ENCODE measurements at places on chromosomes 7 and 10.

DNA sequence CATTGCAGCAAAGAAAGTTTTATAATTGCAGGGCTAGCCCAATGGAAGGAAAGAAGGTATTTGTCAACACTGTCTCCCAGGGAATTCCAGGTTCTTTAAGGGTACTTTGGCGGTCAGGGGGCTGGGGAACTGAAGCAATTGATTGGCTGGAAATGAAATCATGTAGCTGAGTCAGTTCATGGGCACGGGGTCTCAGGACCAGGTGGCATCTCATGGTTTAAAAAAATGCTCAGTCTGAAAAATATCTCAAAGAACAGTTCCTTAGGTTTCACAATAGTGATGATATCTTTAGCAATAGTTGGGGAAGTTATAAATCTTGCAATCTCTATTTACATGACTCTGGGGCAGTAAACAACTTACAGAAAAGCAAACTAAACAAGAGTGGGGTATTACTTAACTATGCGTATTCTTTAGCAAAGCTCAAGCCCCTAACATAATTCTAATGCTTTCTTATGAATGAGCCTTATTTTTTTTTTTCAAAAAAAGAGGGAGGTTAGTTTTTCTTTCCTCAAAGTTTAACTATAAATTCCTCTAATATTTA, 376.9 kb upstream of the NRG3 start:
- DNase-seq: no peak

- DNase-seq: no peak
These were observed 102.5 kb downstream of the ACTR3B start for GRCh38 chr7:152862006-152862405.

DNA sequence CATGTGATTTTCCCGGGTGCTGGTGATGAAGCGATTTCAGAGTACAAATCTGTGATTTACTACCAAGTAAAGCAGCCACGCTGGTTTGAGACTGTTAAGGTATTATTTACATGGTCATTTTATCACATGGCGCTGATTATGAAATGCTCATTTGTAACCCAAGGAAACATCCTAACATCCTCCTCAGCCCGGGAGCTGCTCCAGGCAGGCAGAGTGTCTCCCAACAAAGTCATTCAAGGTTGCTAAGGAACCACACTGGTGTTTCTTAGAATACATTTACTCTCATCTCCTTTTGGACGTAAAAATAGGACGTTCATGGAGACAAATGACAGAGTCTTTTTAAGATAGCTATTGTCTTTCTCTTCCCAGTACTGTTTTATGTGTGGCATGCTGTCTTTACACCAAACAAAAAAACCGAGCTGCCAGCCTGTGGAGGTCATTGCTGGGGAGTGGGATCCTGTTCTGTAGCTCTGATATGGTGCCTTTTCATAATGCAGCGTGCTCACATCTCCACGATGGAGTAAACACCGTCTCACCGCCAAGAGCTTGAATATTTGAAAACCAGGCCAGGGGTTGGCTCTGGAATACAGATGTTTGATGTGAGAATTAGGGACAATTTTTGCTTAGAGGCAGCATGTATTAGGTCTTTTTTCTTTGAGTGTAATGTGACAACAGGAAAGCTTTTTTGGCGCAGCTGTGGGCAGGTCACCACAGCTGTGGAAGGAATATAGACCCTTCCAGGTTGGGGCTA, 119.6 kb downstream of the DOCK1 start:
- no peak for DNase-seq

GRCh38 chr7:37462138-37462537, 13.5 kb upstream of the ELMO1 start:
- no peak for DNase-seq

DNA sequence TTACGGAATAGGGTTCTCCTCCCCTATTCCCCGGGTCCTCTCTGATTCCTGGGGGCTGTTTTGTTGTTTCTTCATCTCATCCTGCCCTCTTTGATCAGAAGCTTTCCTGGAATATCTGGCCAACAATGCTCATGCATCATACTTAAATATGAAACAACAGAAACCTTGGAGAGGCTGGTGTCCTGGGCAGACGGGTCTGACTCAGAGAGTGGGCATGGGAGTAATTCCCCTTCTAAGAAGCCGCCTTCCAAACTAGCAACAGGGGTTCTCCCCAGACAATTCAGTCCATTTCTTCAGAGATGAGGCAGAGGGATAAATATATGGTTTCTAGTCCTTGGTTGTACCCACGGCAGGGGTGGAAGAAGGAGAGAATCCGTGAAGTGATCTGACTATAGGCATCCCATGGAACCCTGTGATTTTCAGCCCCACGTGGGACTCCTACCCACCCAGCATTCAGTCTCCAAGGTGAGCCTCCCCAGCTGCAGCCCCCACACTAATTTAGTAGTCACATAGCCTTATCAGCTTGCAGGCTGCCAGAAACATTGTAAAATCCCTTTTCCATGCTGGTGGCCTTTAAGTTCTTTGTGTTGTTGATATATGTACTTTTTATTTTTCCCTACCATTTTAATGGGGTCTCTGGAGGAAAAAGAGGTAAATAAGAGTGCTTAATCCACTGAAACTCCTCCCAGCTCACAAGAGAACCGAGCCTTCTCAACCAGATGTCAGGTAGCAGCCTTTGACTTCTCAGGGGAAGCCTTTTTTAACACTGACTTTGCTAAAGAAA, 119.2 kb downstream of the SFMBT2 start:
- no peak for DNase-seq

GRCh38 chr10:12975266-12975665, 26.2 kb downstream of the CCDC3 start:
- DNase-seq: no peak

- DNase-seq: no peak
These were observed 39.5 kb downstream of the DIP2C start for GRCh38 chr10:649798-650440.

- DNase-seq: no peak
These were observed 31.9 kb downstream of the NEUROD6 start for GRCh38 chr7:31308652-31309051.

- DNase-seq: no peak
These were observed 24.1 kb downstream of the CFAP46 start for GRCh38 chr10:132918264-132918616.

- DNase-seq: no peak
These were observed 54.6 kb downstream of the HTR5A start for GRCh38 chr7:155124706-155125105.

DNA sequence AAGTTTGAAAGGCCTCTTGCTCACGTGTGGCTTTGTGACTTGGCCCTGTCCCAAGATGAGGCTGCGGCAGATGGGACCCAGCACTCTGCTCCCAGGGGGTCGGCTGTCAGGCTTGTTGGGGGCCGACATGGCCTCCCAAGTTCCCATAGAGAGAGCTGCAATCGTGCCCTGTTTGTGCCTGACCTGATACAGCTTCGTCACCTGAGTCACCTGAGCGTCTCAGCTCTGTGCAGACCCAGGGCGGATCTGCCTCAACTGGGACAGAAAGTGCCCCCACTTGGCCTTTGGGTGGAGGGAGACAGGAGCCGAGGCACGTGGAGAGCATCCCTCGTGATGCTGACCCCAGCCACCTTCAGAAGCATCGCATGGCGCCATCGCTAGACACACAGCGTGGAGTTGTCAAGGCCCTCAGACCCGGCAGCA, 21.7 kb downstream of the PAPOLB start:
- no peak for DNase-seq

- no peak for DNase-seq
These were observed 63.7 kb downstream of the PRKG1 start for GRCh38 chr10:51137756-51138529.

DNA sequence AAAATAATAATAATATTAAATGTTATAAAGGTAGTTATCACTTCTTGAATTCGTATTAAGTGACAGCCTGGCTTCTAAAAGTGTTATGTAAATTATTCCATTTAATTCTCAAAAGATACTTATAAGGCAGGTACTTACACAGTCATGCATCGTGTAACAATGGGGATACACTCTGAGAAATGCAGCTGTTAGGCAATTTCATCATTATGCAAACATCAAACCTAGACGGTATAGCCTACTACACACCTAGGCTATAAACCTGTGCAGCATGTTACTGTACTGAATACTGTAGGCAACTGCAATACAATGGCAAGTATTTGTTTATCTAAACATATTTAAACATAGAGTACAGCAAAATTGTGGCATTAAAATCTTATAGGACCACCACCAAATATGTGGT, 1.5 kb downstream of the IFIT1 start:
- DNase-seq: no peak

- no peak for DNase-seq
These were observed 57.1 kb upstream of the FAM20C start for GRCh38 chr7:135257-135653.

DNA sequence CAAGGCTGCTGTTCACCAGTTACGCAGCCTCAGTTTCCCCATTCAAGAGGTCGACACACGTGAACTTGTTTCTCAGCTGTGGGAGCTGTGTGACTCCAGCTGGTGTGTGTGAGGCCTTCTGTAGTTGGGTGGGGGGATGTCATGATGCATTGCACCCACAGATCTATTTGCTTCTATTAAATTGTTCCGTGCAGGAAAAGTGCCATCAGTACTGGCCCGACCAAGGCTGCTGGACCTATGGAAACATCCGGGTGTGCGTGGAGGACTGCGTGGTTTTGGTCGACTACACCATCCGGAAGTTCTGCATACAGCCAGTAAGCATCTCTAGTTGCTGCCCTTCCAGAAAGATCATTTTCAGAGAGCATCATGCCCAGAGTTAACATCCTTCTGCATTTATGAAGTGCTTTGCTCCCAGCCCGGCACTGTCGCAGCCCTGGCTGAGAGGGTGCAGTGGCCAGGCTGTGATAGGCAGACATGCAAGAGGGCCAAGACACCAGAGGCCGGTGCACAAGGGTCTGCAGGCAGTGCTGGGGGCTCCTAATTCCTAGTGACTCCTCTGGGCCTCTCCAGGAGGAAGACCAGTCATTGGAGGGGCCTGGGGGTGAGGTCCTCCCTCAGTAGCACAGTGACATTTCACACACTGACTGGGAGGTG, 60.2 kb downstream of the MKI67 start:
- no peak for DNase-seq

Data from BE2C (cell line).